Pancreas (tissue), 10 donors: ENCODE measurements at places on chromosomes 2 and 18. TPM values are rescaled to one million over a fixed set of nuclear protein-coding genes. Genes with fewer than 3 reads are reported as not detected.

TRIM43 gene
- total RNA-seq = not detected

KYNU gene
- 0.12 TPM for total RNA-seq

C18orf54 gene
- 0.28 TPM for total RNA-seq

DNA sequence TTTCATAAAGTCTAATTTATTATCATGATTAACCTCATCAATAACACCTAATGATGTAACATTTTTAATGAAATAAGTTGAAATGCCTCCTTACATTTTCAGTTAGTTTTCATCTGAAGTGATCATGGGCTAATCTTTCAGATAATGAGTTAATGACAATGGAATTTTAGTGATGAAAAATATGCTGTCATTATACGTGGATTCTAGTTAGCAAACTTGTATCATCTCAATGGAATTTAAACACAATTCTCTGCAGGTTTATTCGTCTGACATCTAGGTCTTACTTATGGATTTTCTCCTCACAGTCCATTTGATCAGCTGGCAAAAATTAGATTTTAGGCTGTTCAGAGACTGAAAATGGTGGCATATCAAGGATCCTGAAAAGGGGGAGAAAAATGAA lies 885.0 kb downstream of the SLC4A3 start:
- no peak for DNase-seq
- H3K36me3 ChIP-seq = no peaks in the 10 kb centered on the region
- H3K27ac ChIP-seq = no peak overlapping the region
- no peak overlapping the region for H3K4me3 ChIP-seq

GRCh38 chr2:223060201-223060825 lies 8.3 kb downstream of the KCNE4 start:
- H3K4me1 ChIP-seq = peaks cover 7% of the 10 kb centered on the region
- H3K27ac ChIP-seq = no peak overlapping the region
- no peak overlapping the region for H3K4me3 ChIP-seq
- DNase-seq = no peak
- no peaks in the 10 kb centered on the region for H3K27me3 ChIP-seq

GRCh38 chr2:172408143-172408766 lies 19.1 kb upstream of the ITGA6 start:
- no peak for DNase-seq
- H3K4me1 ChIP-seq = peaks cover 14% of the 10 kb centered on the region
- H3K36me3 ChIP-seq = no peaks in the 10 kb centered on the region

GRCh38 chr18:79200546-79201268 lies 131.5 kb downstream of the ATP9B start:
- H3K27me3 ChIP-seq = no peaks in the 10 kb centered on the region
- no peak overlapping the region for H3K4me3 ChIP-seq
- DNase-seq = peak; percentile 19
- H3K4me1 ChIP-seq = no peaks in the 10 kb centered on the region
- H3K27ac ChIP-seq = no peak overlapping the region

DNA sequence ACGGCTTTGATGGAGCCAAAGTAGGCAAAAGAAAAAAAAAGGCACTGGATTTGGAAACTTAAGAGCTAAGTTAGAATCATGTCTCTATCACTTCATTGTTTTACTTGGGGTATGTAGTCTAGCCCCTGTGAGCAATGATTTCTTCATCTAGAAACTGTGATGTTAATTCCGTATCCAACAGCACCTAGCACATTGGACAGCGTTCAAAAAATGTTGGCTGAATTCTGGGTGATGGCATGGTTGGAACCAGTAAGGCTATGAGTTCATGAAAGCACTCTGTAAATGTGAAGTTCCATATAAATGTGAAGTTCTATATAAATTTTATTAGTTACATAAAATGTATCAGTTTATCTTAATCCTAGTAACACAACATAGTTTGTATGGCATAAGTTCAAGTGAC lies 308.5 kb upstream of the HNMT start:
- no peak for DNase-seq
- no peaks in the 10 kb centered on the region for H3K4me1 ChIP-seq
- H3K27ac ChIP-seq = no peak overlapping the region
- H3K36me3 ChIP-seq = no peaks in the 10 kb centered on the region
